ENCODE measurements at places on chromosomes 4 and X. TPM values are rescaled to one million over a fixed set of nuclear protein-coding genes. Genes with fewer than 3 reads are reported as not detected.

The TBX22 gene
- not detected for polyA plus RNA-seq

DNA sequence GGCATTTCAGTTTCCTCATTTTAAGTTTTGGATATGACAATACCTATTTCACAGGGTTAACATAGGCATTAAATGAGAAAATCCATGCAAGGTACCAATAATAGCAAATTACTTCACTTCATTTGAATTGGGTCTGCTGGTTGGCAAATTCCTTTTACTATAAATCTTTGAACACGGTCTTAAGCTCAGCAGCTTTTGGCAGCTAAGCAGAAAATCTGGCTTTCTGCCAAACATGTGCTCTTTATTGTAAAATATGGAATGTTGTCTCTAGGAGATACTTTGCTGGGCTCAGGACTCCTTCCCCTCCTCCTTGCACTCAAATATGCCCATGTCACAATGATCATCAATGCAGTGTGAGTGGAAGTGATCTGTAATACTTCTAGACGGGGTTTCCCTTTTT, 16.8 kb upstream of the DMP1 start:
- DNase-seq = peak; percentile 84

The UGT2A2 gene
- polyA plus RNA-seq = not detected

GRCh38 chr4:115356176-115356575, 242.8 kb upstream of the NDST4 start:
- no peak for DNase-seq

- DNase-seq = no peak
These were observed 185.6 kb upstream of the GALNT7 start for GRCh38 chr4:172983014-172983413.

GRCh38 chrX:17563076-17563475, 174.2 kb upstream of the SCML1 start:
- DNase-seq = no peak

DNA sequence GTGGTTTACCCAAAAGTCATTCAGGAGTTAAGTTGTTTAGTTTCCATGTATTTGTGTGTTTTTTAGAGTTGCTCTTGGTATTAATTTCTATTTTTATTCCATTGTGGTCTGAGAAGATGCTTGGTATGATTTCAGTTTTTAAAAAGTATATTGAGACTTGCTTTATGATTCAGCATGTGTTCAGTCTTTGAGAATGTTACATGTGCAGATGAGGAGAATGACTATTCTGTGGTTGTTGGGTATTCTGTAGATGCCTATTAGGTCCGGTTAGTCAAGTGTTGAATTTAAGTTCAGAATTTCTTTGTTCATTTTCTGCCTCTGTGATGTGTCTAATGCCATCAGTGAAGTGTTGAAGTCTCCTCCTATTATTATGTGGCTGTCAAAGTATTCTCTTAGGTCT, 249.4 kb downstream of the ARHGAP10 start:
- no peak for DNase-seq

GRCh38 chrX:102155806-102156179, at the start of gene BEX5:
Gene BEX5, minus strand, starts transcription at chrX:102155977. Its CDS starts 1,712 bp downstream, at chrX:102154265.
- no peak for DNase-seq

GRCh38 chr4:182449930-182450439, 206.8 kb downstream of the TENM3 start:
- DNase-seq = no peak

DNA sequence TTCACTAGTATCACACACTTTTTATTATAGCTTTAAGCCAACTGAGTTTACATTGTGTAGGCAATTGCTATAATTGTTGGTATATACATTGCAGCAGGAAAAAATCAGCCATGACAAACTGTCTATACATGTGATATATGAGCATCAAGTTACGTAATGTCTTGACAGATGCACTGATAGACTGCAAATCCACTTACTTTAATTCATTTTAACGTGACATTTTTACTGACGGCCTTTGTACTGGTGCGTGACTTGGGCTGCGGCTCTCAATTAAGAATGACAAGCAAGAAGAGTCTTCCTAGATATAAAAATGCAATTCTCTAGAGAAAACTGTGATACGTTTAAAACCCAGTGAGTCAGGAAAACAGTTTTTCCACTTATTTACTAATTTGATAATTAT, 143.8 kb downstream of the ACTRT1 start:
- no peak for DNase-seq

GRCh38 chr4:114057746-114058145, 78.3 kb upstream of the ARSJ start:
- DNase-seq = no peak

DNA sequence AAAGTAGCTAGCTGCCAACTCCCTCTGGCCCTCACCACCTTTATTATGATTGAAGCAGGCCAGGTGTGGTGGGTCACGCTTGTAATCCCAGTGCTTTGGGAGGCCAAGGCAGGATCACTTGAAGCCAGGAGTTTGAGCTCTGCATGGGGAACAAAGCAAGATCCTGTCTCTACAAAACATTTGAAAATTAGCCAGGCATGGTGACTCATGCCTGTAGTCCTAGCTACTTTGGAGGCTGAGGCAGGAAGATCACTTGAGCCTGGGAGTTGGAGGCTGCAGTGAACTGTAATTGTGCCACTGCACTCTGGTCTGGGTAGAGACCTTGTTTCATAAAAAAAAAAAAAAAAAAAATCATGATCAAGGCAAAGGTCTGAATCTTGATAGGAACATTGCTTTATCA, 467.0 kb upstream of the DIPK2B start:
- no peak for DNase-seq

The AMER1 gene
- 5.6 TPM for polyA plus RNA-seq

DNA sequence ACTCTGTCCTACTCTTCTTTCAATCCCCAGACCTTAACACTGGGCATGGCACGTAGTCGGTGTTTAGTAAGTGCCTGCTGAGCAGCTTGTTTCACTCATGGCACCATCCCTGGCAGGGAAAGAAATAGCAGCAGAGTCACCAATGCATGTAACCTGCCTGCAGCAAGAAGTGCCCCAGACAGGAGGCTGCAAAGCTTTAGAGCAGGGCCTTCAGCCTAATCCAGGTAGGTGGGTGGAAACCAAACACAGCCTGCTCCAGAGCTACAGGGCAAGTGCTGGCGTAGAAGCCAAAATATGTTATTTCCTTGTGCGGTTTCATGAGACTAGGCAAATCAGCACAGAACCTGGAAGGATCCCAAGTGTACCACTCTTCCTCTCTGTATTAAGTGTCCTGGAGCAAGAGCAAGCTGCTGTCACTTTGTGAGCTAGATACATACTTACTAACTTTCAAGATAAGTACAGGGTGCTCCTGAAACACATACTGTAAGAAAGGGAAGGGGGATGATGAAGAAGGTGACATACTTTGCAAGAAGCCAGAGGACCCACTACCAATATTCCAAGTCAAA, 5.5 kb downstream of the PROM1 start:
- peak; percentile 14 for DNase-seq

The FAM47A gene
- polyA plus RNA-seq = not detected

DNA sequence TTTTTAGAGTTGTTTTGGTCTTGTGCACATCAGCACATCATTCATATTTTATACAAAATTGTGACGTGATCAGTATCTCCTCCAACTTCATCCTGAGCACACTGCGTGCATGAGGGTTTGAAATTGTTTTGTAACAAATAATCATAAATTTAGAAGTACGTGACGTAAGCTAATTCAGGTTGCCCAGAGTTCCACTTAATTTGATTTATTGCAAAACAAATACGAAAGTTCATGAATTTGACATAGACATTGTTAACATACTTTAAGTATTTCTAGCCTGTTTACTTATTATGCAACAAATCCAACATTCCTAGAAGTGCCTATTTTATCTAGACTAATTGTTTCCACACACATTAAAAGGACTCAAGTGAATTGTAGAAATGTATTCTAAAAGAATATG, 48.3 kb downstream of the MAP7D3 start:
- no peak for DNase-seq

DNA sequence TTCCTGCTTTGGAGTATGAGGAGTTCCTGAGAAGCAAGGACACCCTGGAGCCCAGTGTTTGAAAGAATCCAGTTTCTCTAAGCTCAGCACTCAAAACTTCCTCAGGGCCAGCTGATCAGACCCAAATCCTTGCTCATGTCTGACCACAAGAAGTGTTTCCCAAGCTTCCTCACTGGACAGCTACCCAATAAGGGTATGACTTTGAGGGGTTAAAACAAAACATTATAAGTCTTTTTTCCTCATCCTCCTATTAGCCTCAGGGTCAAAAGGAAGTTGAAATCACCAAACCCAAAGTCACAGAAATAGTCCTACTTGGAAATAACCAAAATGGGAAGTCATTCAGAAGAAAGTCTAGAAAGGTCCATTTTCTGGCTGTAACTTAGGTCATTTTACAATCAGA, 13.7 kb downstream of the ZBTB33 start:
- DNase-seq = no peak

The ASMT gene
- polyA plus RNA-seq = not detected

DNA sequence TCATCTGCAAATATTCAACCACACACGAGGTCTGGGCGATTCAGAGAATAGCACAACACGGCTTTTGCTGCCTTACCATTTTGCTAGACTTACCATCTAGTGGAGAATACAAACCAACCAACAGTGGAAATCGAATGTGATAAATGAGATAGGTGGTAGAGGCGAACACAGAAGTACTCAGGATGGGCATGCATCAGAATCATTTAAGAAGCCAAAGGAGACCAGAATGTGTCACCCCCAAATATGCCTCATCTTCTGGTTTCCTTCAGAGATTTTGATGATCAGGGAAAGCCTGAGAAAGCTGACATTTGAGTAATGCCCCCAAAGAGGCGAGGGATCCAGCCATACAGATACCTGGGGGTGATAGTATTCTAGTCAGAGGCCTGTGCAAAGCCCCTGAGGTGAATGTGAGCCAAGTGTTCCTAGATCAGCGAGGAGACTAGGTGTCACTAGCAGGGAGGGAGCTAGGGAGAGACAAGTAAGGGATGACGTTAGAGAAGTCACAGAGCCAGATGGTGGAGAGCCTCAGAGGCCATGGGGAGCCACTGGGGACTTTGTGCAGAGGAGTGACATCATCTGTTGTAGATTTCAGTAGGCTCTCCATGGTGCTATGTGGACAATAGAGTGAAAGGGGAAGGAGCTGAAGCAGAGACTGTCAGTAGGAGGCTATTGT, 1.7 kb downstream of the MTMR1 start:
- no peak for DNase-seq

- peak; percentile 0 for DNase-seq
These were observed 37.2 kb upstream of the CPEB2 start for GRCh38 chr4:14965071-14965470.

DNA sequence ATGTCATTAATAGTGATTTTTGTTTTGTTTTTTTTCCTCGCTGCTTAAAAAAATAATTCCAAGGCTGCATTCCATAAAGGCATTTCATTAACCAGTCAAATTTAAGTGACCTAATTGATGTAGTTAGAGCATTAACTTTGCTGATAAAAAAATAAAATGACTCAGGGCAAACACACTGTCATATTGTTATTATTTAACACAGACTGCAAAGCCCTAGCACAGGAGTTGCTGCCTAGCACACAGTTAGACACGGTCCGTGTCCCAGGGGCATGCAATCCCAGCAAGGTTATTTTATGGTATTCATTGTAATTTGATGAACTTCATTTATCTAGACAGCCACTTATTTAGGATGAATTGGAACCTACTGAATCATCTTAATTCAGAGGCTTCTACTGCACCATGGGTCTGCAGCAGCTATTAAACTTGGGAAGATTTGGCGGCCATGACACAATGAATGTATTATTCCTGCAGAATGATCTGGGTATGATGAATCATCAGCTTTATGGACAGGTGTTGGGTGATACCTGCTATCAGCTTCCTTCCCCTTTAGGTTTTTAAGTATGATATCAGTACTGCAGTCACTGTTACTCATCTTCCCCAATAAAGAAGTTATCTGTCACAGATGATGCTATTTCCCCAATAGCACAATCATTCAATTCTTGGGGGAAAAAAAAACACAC, 182.7 kb downstream of the PPARGC1A start:
- DNase-seq = no peak

DNA sequence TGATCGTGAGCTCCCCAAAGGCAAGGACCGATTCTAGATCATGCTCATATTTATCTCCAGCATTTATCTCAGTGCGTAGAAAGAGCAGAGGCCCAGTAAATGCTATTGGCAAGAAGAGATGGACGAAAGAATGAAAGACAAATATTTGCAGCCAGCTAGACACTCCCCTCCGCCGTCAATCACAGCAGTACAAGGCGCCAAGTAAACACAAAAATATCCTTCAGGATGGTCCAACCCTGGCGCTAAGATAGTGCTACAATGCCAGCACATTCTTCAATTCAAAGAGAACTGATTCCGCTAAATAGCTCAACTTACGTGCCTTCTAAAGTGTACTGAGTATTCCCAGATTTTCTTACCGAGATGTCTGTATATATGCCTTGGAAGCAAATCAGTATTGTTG, 114.5 kb downstream of the DDX53 start:
- DNase-seq = no peak

The RADX gene
- polyA plus RNA-seq = 3.2 TPM

The ANKRD37 gene
- 12.3 TPM for polyA plus RNA-seq

The HTR2C gene
- polyA plus RNA-seq = not detected

DNA sequence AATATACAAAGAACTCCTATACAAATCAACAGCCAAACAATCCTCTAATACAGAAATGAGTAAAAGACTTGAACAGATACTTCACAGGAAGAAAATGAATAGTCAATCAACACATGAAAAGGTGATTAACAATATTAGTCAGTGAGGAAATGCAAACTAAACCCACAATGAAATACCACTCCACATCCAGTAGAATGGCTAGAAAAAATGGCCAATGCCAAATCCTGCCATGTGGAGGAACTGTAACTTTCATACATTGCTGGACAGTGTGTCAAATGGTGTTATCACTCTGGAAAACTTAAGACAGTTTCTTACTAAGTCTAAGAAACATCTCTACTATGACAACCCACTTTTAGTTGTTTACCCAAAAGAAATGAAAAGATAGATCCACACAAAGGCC, 59.5 kb downstream of the NSG1 start:
- DNase-seq = no peak

GRCh38 chr4:75513526-75514130, 575 bp downstream of the RCHY1 start:
- peak; percentile 32 for DNase-seq

GRCh38 chrX:8194216-8194615, 23.1 kb upstream of the VCX2 start:
- DNase-seq = no peak

The MID2 gene
- 10.5 TPM for polyA plus RNA-seq

- no peak for DNase-seq
These were observed 14.4 kb downstream of the UVSSA start for GRCh38 chr4:1361431-1361830.

GRCh38 chr4:121794505-121795188, 6.5 kb upstream of the EXOSC9 start:
- no peak for DNase-seq

DNA sequence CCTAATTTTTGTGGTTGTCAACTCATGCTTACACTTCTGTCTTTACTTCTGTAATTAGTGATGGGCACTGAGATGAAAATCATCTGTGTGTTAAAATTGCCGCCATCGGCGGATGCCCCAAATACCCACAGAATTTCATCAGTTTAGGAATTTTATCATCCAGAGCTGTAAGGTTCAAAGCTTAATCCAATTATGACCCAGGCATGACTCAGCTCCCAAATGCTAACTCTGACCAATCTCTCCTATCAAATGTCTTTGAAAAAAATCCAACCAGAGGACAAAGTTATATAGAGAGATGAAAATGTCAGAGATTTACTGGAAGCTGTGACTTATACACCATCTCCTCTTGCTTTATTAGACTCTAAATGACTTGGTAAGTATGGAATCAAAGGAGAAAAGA, 1048.7 kb upstream of the PRKX start:
- no peak for DNase-seq

GRCh38 chr4:15793506-15794363, 15.6 kb downstream of the CD38 start:
- DNase-seq = no peak

Data from muscle of back (tissue), 13 donors.